Stimulated activated CD4-positive, alpha-beta T cell treated with anti-CD3 and anti-CD28 coated beads, TNF-alpha, amount 100 ng/mL, for 4 hours (primary cell): ENCODE measurements at places on chromosomes 11 and 22.
A peak's percentile ranks its signal among the peaks of the same experiment; 100 is the strongest.

- DNase-seq = no peak
These were observed 5.2 kb downstream of the BET1L start for GRCh38 chr11:201966-202365.

GRCh38 chr11:8808226-8808585, 102.8 kb upstream of the AKIP1 start:
- DNase-seq = no peak

DNA sequence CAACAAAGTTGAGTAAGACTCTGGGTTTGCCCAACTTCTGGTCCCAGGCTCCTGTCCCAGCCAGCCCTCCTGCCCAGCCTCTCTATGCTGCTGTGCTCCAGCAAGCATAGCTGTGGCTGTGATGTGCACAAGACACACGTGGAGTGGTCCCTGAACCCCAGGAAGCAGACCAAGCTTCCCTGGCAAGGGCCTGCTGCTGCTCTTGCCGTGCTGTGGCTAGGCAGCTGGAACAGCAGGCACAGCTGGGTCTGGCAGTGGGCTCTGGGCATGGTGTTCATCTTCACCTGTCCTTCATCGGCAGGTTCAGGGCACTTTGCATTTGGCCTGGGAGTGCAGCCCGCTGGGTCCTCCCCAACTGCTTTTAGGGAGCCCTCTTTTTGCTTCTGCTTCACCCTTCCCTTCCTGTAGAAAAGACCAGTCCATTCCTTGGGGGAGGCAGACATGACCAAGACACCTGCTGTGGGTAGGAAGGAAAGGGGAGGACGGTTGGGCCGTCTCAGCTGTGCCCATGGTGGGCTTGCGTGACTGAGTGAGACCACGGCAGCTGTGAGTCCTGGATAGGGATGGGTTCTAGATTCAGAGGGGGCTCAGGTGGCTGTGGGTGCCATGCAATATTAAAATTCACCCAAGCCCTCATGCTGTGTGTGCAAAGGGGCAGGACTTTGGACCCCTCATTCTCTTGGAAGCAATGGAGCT, 26.1 kb upstream of the ETS1 start:
- no peak for DNase-seq

DNA sequence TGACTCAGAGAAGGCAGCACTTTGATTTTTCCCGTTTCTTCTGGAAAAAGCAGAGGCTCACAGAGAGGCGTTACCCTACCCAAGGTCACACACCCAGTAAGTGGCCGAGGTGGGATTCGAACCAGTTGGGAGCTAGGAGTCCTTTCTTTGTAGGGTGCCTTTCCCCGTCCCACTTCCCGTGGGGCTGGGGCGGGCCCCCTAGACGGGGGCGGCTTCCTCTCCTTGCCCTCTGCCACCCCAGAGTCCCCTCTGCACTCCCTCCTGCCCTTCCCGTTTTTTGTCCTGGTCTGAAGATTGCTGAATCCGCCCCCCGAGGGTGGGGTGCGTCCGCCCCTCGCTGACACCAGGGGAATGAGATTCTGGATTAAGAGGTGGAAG, 747 bp downstream of the TPCN2 start:
- DNase-seq = peak; percentile 7

DNA sequence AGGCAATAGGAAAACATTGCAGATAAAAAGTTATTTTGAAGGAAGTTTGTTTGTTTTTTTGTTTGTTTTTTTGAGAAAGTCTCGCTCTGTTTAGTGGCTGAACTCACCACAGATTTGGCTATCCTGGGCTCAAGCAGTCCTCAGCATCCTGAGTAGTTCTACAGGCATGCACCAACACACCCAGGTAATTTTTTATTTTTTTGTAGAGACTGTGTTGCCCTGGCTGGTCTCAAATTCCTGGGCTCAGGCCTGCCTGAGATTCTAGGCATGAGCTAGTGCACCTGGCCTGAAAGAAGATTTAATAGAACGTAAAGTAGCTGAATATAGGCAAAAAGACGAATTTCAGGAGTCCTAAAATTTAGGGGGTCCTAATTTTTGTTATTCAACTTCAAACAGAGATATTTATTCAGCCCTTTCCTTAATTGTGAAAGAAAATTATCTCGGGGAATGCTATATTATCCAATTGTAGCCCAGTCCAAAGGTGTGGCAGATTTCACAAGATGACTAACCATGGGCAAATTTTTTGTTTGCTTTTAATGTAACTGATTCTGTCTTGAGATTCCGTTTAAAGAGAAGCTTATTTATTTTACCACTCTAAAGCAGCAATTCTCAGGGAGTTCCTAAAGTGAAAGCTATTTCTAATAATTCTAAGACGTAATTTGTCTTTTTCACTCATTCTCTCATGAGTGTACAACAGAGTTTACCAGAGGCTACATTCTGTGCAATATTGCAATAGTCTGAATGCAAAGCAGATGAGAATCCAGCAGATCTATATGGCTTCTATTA, 940 bp downstream of the IL18 start:
- DNase-seq = no peak

GRCh38 chr22:36406721-36407120, 19.0 kb upstream of the MYH9 start:
- DNase-seq = no peak

DNA sequence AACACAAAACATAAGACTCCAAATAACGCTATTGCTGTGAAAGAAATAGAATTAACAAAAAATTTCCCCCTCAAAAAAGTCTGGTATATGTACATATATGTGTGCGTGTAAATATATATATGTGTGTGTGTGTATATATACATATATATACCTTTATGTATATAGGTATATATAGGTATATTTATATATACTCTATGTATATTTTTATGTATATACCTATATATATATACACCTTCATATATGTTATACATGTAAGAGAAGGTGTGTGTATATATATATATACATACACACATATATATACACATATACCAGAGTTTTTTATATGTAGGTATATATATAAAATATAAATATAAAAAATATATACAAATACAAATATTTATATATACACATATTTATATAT, 199.2 kb downstream of the RAB38 start:
- DNase-seq = no peak

DNA sequence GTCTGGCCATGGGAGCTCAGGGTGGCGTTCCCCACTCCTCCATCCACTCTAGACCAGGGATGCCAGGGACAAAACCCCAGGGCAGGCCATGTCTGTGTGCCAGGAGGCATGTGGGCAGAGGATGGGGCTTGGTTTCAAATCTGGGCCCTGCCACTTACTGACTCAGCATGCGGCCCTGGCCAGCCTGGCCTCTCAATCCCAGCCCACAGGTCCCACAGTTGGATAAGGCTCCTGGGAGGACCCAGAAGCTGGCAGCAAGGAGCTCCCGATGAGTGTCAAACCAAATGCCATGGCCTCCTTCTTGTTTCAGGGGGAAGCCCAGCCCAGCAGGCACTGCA, 1290.4 kb downstream of the BRD1 start:
- DNase-seq = no peak

GRCh38 chr11:129932381-129933067, 37.1 kb upstream of the NFRKB start:
- no peak for DNase-seq

DNA sequence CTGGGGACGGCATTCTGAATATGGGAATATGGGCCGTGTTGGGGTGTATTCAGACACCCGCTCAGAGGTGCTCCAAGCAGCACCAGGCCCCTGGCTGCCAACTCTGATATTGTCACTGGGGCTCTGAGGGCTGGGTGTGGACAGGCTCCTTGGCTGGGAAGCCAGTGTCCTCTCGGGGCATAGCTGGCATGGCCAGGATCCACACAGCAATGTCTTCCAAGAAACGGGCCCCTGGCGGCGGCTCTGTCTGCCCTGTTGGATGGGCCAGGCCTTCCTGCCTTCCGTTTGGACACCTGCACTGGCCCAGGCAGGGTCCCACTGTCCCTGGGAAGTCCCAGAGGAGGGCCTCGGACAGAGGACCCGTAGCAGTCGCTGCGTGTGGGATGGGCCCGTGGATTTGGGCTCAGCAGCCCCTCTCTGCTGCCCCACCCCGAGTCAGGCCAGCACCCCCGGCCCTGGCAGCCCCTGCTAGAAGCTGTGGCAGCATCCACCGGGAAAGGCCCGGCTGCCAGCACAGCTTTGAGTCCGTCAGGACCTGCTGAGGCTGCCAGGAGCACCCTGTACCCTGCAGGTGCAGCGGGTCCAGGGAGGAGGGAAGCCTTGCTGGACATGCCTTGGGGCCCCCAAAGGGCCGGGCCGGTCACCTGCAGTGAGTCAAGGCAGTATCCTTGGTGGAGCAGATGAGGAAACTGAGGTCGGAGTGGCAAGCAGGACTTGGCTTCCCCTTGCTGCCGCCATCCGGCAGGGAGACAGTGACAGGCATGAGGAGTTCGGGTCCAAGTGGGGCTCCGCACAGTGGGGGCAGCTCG, 4.1 kb downstream of the PANX2 start:
- no peak for DNase-seq

GRCh38 chr11:92053216-92053615, 171.4 kb upstream of the FAT3 start:
- no peak for DNase-seq

DNA sequence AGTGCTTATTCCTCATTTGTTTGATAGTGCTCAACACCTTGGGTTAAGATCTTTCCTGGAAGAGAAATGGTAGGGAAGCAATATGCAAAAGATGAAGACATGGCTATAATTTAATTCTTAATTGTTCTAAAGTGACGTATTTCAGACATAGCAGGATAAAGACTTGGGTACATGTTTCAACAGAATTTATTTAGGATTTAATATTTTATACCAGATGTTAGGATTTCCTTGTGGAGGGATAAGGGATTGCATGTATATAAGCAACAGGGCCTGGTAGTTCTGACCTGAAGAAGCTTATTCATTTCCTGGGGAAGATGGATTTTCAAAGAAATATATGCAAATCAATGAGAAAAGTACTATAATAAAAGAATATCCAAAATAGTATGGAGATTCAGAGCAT, 163.8 kb downstream of the FAT3 start:
- DNase-seq = no peak

- DNase-seq = no peak
These were observed 19.4 kb downstream of the NFAM1 start for GRCh38 chr22:42412744-42413333.

- no peak for DNase-seq
These were observed 8.6 kb upstream of the GNAZ start for GRCh38 chr22:23061471-23062280.

- no peak for DNase-seq
These were observed 21.3 kb upstream of the KRTAP5-6 start for GRCh38 chr11:1675536-1676228.

DNA sequence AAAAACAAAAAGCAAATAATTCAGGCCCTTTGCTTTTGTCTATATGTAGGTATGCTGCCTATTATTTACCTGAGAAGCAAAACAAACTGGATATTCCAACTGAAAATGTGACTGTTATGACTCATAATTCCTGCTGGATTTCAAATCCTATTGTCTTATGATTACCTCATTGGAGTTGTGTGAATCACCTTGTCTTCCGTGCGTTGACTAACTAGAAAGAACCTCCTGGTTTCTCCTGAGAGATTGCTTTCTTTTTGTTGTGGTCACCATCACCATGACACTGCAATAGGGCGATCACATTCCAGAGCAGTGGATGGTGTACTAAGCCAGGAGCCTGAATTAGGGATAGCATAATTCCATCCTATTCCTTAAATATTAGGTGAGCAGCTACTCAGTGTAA, 23.0 kb upstream of the EXPH5 start:
- DNase-seq = no peak

GRCh38 chr11:36006556-36006955, 62.7 kb downstream of the LDLRAD3 start:
- no peak for DNase-seq

- DNase-seq = no peak
These were observed 911.9 kb downstream of the OPCML start for GRCh38 chr11:132620423-132620822.
